ENCODE measurements at places on chromosomes 12 and 14.

- no peak for DNase-seq
Observed at GRCh38 chr14:52259434-52259833, 8.1 kb upstream of the PTGDR start.

GRCh38 chr12:126734710-126735109, 1532.3 kb upstream of the TMEM132C start:
- no peak for DNase-seq

DNA sequence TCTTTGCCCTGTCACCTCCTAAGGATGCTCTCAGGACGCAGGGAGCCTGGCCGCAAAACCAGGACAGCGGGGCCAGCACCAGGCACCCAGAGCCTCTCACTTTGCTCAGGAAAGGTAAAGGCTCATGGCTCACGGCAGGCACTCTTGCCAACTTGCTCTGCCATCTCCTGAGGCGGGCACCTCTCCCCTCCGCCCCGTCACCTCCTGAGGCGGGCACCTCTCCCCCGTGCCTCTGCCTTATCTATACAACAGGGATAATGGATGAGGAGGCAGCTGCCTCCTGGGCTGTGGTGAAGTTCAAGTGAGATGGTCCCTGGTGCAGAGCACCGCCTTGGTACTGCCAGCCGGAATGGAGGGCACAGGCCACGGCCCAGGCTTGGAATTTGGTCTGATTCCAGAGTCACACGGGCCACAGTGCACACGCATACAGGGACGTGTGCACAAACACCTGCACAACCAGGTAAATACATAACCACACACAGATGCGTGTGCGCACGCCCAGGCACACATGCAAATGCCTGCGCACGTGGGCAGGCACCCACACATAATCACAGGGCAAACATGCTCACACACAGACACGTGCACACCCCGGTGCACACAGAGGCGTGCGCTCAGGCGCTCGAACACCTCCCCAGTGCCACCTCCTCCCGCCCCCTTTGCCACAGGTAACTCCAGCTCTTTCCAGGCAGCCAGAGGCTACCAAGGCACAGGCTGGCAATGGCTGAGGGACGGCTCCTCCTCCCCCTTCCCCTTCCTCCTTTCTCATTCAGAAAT, 11.6 kb downstream of the DEGS2 start:
- no peak for DNase-seq

GRCh38 chr14:95425369-95426115, 90.9 kb downstream of the SYNE3 start:
- no peak for DNase-seq

GRCh38 chr12:101087920-101088319, 122.1 kb downstream of the SLC5A8 start:
- no peak for DNase-seq

GRCh38 chr14:68426661-68427549, 366.0 kb downstream of the ZFP36L1 start:
- DNase-seq, result no peak

DNA sequence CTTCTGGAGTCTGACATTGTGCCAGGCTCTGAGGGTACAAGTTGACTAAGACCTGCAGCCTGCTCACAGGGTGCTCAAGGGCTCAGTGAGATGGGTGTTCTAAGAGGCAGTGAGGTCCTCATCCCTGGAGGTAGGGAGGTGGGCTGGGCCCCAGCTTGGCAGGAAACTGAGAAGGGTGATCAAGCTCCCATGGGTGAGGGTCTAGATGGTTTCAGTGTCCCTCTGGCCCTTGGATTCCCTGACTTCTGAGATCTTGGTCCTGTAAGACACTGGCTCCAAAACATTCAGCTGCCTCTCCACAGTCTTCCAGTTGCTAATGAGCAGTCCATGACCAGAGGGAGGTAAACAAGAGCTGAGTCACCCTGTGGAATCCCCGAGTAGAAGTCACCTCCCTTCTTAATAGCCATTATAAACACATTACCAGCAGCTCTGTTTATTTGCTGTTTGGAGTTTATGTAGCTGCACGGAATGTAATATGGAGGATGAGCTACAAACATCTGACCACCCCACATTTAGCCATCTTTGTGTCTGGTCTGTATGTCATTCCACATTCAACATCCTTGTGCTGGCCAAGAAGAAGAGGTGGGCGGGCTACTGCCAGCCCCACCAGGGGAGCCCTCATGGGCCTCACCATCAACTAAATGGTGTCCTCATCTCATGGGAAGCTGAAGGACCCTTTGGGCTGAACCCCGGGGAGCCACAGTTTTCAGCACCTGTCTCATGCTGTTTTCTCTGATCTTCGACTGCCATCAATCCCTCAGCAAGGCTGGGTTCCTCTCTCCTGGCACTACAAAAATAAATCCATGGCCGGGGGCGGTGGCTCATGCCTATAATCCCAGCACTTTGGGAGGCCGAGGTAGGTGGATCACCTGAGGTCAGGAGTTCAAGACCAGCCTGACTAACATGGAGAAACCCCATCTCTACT, 37.2 kb upstream of the BDKRB2 start:
- no peak for DNase-seq

DNA sequence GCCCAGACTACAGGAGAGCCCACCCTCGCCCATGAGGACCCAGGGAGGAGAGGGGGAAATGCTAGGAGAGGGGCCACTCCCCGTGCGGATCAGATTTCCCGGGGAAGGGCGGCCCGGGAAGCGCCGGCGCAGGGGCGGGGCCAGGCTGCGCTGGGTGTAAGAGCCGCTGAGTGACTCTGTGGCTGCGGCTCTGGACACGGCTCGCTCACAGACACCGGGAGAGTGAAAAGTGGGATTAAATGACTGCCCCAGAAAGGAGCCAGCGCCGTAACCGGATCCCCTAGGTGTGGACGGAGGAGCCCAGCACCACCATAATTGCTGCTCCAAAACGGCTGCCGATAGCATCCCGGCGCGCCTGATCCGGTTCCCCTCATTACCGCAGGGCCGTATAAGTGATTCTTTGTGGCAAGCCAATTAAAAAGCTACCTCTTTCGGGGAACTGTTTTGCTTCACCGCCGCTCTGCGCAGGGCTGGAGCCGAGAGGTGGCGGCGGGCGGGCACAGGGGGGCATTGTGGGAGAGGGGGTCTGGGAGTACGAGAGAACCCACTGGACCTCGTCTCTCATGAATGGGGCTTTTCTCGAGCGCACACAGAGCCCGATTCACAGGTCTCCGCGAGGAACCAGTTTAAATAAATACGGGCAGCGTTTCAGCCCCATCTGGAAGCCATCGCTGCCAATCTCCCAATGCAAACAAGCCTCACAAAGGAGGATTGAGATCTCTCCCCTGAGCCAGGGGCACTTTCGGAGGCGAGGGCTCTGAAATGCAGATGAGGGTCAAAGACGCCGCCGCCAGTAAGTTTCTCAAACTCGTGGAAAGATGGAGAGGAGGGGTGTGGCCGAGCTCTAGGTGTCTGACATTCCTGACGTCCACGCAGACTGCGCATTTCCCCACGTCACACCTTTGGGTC, 2.5 kb downstream of the COL2A1 start:
- DNase-seq, result no peak

DNA sequence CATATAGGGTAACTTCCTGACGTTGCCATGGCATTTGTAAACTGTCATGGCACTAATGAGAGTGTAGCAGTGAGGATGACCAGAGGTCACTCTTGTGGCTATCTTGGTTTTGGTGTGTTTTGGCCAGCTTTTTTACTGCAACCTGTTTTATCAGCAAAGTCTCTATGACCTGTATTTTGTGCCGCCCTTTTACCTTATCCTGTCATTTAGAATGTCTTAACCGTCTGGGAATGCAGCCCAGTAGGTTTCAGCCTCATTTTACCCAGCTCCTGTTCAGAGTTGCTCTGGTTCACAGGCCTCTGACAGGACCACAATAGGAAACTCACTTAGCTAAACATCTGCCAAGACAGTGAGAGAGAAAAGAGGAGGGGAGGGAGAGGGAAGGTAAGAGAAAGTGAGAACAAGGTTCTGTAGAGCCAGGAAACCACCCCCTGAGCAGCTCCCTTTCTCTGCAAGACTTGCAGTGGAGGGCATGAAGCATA, 64.8 kb upstream of the PLEKHG3 start:
- DNase-seq, result no peak

GRCh38 chr14:85566603-85567002, 36.7 kb downstream of the FLRT2 start:
- no peak for DNase-seq
